ENCODE measurements at places on chromosomes 2 and 18.

GRCh38 chr18:30969670-30970170 lies 72.8 kb downstream of the DSC3 start:
- DNase-seq: no peak

GRCh38 chr2:160672211-160672610 lies 178.6 kb upstream of the RBMS1 start:
- no peak for DNase-seq

GRCh38 chr2:2014251-2014771 lies 270.0 kb upstream of the PXDN start:
- DNase-seq: peak; percentile 95

- DNase-seq: no peak
Observed at GRCh38 chr2:180015951-180016709, 9.0 kb upstream of the CWC22 start.

GRCh38 chr2:222427646-222428301 lies 3.4 kb downstream of the SGPP2 start:
- no peak for DNase-seq

- DNase-seq: no peak
Observed at GRCh38 chr18:39486268-39486667, 1920.7 kb upstream of the CELF4 start.

- DNase-seq: no peak
Observed at GRCh38 chr2:24971286-24971535, 544 bp downstream of the DNAJC27 start.

DNA sequence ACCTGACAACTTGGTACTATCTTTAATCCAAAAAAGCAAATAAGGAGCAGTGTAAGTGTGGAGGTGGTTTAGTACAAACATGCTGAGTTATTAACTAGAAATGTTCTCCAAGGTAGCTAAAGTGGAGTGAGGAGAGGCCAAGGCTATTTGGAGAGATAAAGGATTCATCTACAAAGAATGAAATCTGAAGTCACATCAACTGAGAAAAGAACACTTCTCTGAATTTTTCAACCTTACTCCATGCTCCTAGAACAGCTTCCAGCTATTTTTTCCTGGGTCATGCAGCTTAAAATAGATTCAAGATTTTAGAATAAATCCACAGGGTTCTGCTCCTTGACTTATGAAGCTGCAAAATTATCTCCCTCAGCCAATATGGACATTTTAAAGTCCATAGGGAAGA lies 18.7 kb downstream of the IMMT start:
- DNase-seq: no peak

DNA sequence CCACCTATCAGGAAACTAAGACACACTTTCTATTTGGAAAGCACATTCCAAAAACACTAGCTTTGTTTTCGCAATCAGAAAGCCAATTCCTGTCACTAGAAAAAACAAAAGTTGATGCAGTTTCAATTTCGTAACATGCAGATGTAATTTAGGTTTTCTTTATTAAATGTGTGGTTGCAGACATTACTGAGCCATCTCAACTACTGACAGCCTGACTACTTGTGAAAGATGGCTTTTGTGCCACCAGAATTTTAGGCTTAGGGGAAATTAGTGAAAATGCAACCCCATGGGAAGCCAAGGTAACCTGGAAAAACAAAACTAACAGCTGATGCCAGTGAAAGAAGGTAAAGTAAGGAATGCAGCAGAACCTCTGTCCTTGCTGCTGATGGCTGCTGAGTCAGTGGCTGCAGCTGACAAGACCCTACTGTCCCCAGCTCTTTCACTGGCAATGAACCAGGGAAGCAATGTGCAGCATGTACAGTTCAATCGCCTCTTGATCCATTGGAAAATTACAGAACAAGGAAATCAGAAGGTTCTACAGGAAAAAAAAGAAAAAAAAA lies 34.9 kb downstream of the FEZ2 start:
- DNase-seq: no peak

DNA sequence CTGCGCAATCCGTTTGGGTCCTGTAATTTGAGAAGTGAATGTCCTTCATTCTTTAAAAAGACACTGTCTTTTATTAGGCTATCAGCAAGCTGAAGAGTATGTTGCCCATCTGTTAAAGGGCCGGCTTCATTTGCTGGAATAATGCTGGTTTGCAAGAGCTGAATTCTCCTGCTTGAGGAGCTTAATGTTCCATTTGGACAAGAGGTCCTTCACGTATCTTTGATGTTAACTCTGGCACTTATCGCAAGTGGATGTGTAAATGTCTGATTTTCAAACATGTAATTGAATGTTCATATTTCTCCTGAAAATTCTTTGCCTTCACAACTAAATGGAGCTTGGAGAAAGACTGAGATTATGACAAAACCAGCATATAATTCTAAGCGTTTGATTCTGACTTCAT lies 280.8 kb upstream of the NRP2 start:
- no peak for DNase-seq

GRCh38 chr18:55694291-55694690 lies 106.3 kb upstream of the TCF4 start:
- DNase-seq: no peak

- no peak for DNase-seq
Observed at GRCh38 chr2:1738646-1739302, 5.5 kb downstream of the PXDN start.
